Activated naive CD4-positive, alpha-beta T cell (primary cell): ENCODE measurements at places on chromosomes 12 and 14.

- DNase-seq = no peak
These were observed 70.9 kb downstream of the PIK3C2G start for GRCh38 chr12:18332173-18332572.

DNA sequence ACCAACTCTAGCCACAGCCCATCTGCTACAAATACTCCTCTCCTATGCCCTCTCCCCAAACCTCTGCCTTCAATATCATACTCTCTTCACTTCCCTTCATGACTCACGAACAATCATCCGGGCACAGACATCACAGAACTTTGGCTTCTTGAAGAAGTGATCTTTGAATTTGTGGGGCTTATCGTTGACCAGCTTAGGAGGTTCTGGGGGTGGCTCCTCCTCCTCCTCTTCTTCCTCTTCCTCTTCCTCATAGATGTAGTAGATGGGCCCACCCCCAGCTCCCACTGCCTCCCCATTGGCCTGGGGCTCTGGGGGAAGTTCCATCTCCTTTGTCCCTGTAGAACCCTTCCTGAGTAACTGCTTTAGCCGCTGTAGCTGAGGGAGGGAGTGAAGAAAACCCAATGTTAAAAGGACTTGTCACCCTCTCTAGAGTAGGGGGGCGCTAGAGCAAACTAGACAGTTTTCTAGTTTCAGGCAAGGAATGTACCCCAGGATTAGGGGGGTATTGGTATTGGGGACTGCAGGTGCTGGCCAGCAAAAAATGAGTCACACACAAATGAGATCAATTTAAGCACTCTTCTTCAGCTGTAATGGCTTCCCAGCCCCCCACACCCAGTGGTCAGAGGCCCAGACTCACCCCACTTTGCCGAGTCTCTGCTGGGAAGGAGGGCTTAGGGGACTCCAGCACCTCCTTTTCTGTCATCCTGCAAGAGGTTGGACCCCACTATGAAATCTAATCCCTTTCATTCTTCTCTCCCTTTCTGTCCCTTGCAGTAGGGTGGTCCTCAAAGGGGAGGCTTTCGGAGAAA is 1.8 kb downstream of the STAC3 start:
- DNase-seq = no peak

- no peak for DNase-seq
These were observed 188.4 kb downstream of the MSRB3 start for GRCh38 chr12:65466911-65467310.

DNA sequence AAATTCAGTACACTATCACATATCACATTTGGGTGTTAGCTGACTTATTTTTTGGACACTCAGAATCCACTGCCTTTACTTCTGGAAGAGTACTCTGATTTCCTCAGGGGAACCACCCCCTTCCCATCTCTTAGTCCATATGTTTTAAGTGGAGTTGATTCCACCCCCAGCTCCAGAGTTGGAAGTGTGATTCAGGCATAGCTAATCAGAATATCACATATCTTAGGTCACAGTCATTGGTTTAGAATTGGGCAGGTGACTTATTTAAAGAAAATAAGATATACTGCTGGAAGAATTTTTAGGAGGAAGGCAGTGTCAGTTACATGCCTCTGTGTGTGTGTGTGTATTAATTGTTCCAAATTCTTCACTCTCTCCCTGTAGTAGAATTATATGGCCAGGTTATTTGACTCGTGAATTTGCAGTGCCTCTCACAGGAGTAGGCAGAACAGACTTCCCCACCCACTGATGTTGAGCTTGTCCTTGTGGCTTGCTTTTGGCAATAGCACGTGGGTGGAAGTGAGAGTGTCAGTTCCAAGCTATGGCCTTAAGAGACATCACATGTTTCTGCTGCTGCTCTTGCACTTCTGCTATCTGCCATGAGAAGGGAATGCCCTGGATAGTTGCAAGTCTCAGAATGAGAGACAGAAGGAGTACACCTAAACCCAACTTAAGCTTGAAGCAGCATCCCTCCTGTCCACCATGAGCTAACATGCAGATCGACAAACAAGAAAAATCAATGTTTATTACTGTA is 6.4 kb upstream of the GAS2L3 start:
- DNase-seq = no peak

DNA sequence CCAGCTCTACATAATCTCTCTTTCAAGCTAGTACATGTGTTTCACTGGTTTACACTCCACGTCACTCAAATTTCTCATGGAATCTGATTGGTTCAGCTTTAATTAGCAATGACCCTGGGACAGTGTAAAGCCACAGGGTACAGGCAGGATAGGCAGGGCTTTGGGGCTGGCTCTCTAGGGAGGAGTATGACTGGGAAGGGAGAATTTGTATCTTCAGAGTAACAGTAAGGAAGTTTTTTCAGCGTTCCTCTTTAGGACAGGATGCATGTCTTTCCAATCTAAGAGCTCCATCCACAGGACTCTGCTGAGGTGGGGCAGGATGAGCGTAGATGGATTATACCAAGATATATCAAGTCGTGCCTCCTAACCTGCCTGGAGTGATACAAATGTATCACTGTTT is 112.0 kb upstream of the CLEC14A start:
- no peak for DNase-seq

DNA sequence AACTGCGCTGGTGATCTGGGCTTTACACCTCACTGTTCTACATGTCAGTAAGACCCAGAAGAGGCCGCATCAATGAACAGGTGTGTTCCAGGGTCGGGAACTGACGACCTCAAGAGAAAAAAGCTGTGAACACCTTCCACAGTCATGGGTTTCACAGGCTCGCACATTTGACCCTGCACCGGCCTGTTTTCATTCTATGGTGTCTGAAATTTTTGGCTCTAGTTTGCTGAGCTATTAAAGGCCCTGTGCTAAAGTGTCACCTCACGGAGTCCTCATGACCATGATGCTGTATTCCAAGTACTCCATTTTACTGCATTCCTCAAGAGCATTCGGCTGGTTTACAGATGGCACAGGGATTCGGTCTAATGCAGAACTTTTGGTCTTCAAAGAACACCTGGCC is 78.9 kb downstream of the KDM2B start:
- DNase-seq = no peak

DNA sequence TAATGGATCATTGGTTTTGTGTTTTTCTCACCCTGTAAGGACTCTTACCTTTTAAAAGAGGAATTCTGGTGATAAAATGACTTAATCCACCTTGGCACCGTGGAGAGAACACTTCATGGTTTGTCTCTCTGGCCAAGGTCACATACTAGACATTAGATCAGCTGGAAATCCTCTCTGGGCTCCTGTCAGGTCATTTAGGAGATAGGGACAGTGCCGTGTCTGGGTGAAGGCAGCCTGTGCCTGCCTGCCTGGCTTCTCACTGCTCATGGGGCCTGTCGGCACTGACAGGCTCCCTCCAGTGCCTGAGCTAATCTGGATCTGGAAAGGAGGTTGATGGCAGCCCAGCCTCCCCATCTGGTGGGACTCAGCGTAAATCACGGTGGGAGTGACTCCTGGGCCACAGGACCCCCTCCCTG is 5.7 kb downstream of the CRADD start:
- no peak for DNase-seq

- DNase-seq = no peak
These were observed 22.4 kb upstream of the ANKLE2 start for GRCh38 chr12:132783917-132784531.

DNA sequence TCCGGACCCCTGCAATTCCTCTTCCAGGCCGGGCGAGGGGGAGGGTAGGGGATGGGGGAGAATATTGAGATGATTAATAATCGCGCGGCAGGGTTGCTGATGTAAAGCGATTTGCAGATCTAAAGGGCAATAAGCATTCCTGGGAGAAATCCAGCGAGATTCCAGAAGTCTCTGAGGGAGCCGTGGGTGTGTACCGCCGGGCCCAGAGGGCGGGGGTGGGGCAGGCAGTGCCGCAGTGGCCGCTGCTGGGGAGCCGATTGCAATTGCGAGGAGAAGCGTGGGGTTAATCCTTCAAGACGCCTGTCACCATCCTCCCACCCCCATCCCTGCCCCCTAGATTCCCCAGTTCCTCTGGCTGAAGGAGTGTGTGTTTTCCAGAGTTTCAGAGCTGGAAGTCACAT is 16.4 kb downstream of the FOS start:
- DNase-seq = no peak

DNA sequence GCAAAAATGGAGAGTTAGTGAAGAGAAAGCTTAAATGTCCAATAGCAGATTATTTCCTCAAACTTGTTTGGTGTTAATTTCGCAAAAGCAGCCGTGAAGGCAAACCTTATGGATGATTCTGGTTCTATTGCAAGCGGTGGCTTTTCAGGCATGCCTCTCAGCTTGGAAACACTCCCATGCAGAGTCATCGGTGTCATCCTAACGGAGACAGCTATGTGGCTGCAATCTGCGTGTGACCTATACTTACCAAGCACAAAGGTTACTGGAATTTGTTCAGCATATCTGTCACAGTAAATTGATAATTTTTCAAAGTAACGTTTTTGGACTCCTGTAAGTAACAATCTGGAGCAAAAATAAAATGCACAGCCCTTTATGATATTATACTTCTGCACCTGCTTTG is 5.0 kb downstream of the BEST3 start:
- no peak for DNase-seq

DNA sequence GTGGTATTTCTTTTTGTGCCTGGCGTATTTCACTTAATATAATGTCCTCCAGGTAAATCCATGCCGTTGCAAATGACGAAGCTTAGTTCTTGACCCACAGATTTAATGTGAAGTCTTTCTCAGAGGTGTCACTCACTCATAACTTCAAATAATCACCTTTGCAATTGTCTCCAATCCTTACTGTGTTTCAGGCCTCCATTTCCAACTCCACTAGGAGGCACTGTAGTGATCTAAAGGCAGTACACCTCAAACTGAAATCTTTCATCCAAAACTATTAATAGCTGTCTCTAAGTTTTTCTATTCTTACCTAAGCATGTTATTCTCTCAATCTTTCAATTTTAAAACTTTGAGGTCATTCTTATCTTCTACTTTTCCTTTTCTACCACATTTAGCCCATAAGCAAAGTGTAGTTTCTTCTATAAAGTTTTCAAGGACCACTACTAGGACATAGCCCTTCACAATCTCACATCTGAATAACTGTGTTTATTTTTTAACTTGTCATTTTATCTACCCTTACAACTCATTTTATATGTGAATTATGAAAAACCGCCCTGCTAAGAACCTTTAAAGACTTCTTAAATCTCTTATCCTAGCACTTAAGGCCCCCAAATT is 25.5 kb upstream of the FBXO34 start:
- DNase-seq = no peak

DNA sequence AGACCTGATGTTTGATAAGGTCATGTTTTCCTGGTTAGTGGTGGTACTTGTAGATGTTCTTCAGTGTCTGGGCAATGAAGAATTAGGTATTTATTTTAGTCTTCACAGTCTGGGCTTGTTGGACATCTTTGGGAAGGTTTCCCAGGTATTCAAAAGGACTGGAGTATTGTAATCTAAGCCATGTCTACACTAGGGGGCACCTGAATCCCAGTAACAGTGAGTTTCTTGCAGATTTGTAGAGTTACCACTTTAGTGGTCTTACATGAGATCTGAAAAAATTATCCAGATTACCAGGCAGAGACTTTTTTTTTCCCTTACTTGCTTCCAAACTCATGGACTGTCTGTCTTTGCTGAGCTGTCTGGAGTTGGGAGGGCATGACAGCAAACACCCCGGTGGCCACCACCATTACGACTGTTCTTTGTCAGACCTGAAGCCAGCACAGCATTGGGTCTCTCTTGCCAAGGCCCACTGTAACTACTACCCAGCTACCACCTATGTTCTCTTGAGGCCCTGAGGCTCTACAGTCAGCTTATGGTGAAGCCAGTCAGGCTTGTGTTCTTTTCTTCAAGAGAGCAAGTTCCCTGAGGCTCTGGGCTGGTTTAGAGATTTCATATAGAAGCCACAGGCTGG is 820.7 kb upstream of the FBXO33 start:
- no peak for DNase-seq

DNA sequence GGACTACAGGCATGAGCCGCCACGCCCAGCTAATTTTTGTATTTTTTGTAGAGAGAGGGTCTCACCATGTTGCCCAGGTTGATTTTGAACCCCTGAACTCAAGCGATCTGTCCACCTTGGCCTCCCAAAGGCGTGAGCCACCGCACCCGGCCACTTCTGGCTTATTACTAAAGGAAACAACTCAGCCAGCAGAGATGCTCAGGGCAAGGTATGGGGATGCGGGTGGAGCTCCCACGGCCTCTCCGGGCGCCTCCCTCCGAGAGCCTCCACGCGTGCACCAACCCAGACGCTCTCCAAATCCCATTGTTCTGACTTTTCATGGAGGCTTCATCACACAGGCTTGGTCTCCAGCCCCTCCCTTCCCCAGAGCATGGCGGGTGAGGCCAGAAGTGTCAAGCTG is 6.1 kb upstream of the GPR132 start:
- no peak for DNase-seq

DNA sequence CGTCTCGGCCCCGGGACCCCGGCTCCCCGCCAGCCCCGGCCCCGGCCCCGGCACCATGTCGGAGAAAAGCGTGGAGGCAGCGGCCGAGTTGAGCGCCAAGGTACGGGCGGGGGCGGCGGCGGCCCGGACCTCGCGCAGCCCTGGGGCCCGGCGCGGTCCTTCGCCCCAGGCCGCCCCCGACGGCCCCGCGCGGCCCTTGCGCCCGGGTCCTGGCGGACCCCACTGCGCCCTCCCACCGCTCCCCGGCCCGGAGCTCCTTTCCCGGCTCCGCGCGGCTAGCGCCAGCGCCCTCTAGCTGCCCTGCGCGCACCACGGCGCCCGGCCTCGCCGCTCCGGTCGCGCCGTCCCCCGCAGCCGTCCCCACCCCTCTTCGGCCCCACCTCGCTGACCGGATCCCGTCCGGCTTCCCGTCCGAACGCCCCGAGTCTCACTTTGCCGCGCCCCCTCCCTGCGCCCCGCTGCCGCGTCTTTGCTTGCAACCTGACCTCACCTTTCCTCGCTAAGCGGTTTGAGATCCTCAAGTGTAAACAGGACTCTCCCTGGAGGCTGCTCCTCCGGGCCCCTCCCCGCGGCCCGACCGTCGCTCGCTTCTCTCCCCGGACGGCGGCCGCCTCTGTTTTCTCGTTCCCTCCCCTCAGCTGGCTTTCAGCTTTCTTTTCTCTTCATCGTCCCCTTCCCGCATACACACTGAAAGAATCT is 637 bp downstream of the PTMS start:
- no peak for DNase-seq

DNA sequence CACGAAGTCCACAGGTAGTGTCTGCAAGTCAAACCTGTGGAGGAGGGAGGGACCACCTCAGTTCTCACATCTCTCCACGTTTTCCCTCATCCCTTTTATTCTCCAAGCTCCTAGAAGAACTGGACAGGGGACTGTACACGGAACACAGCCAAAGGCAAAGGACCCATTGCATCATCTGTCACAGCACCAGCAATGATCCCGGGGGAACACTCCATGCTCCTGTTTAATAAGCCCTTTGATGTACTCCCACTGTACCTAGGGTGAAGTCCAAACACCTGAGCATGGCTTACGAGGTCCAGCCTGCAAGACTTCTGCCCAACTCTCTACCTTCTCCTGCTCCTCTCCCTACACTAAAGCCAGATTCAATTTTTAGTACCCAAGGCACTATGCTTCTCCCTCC is 26.5 kb downstream of the PRPF40B start:
- DNase-seq = no peak
